ENCODE measurements at places on chromosomes 5 and 9. TPM values are rescaled to one million over a fixed set of nuclear protein-coding genes. Genes with fewer than 3 reads are reported as not detected.

- DNase-seq = no peak
Measured at GRCh38 chr9:135294836-135295235, 184.7 kb upstream of the PPP1R26 start.

GRCh38 chr9:78357165-78357873 is 60.4 kb downstream of the PSAT1 start:
- peak; percentile 54 for DNase-seq

GRCh38 chr9:34996905-34997279 is 7.3 kb downstream of the DNAJB5 start:
- peak; percentile 1 for DNase-seq

- no peak for DNase-seq
Measured at GRCh38 chr9:107285286-107285685, 2.2 kb downstream of the RAD23B start.

HMCN2 gene
- 5.2 TPM for total RNA-seq

SEMA5A gene
- 6.5 TPM for total RNA-seq

GRCh38 chr5:83687124-83687619 is 33.5 kb downstream of the HAPLN1 start:
- DNase-seq = no peak

PROB1 gene
- 1.7 TPM for total RNA-seq

DNA sequence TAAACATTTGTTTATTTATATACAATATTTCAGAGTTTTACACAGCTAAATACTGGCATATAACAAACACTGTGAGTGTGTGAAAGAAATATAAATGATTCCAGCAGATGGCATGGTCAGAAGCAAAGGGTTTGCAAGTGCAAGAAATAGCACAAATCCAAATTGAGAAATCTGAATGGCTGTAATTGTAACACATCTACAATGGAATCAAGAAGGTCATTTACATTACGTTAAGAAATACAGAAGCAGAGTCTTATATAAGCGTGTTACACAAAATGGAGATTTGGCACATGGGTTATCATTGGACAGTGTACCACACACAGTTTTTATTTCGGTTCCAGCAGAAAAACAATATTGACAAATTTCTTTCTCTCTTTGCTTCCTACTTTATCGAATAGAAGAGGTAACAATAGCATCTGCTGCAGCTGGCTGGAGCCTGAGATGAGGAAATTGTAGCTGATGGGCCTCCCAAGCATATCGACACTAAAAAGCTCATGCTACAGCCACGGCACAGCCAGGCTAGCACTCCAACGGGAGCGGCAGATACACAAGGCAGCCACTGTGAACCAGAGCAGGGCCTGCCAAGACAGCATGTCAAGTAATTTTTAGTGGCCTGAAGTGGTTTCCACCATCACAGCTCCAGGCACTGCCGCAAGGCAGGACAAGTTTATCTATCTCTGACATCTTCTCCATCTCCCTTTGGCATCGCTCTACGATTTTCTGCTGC is 564.6 kb upstream of the DMAC1 start:
- no peak for DNase-seq

LCN15 gene
- not detected for total RNA-seq

- no peak for DNase-seq
Measured at GRCh38 chr9:5949103-5949699, 58.5 kb downstream of the MLANA start.

SMIM33 gene
- total RNA-seq = not detected

CNTNAP3 gene
- 9.9 TPM for total RNA-seq

DNA sequence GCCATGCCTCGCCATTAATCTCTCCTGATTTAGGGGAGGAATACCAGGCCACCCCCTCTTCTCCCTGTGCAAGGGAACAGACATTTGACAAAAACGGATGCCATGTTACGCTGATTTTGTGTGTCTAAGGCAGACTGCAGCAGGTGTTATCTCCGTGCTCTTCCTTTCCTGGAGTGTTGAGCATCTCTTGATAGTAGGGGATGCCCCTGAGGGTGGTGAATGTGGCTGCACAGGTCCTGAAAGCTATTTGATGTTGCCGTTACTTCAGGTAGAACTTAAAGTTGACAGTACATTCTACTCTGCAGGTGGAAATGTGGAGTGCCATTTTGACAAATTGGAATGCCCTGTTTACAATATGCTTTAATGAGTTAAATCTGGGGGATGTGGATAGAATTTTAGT is 21.5 kb downstream of the TENT4A start:
- no peak for DNase-seq

DNA sequence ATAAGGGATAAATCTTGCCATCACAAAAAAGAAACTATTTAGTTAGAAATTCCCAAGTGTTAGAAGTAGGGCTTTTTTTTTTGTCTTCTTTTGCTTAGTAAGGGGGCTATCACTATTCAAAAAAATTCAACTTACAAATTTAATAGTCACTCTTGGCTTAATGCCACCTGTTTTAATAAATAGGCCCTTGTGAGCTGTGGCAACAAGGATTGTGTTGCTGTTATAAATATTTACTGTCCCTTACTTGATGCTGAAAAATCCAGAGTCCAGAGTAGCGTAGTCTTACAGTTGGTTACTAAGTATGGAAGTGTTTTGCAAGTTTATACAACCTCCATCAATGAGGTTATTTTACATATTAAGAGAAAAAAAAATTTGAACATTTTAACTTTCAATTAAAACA is 21.4 kb upstream of the CEP78 start:
- no peak for DNase-seq

ACOT12 gene
- total RNA-seq = not detected

DNA sequence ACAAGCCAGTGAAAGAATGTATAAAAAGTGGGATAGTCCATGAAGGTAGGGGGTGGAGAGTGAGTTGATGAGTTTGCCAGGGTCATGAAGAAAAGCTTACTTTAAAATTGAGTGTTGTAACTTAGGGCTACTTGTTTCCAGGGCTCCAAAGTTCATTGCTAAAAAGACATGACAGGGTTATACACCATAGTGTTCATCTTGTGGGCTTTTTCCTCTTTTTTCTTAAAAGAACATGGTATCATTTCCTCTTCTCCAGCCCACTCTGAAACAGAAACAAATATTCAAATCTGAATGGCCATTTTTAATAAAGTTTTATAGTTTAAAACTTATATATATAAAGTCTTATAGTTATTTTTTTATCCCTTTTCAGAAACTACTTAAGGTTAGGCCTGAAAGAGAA is 115.7 kb upstream of the SMC2 start:
- DNase-seq = no peak

- no peak for DNase-seq
Measured at GRCh38 chr5:36304095-36304805, 2.5 kb upstream of the RANBP3L start.

CYSRT1 gene
- total RNA-seq = 0.83 TPM

- no peak for DNase-seq
Measured at GRCh38 chr5:57843059-57843367, 360.4 kb upstream of the ACTBL2 start.

PAX5 gene
- total RNA-seq = 1.7 TPM

DDX4 gene
- total RNA-seq = not detected

DNA sequence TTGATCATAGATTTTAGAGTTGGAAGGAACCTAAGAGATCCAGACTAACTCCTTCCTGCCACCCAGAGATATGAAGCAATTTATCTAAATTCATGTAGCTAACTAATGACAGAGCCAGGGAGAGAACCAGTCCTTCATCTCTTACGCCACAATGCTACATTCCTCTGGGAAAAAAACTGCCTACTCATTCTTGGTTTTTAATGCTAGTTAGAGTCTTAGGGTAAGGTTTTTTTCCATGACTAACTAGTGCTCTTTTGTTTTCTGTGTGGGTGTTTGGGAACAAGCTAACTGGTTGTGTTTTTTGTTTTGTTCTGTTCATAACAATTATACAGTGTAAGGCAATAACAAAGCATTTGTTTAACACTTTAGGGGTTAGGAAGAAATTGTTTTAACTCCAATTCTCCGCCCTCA is 52.4 kb downstream of the SLC44A1 start:
- DNase-seq = no peak

DNA sequence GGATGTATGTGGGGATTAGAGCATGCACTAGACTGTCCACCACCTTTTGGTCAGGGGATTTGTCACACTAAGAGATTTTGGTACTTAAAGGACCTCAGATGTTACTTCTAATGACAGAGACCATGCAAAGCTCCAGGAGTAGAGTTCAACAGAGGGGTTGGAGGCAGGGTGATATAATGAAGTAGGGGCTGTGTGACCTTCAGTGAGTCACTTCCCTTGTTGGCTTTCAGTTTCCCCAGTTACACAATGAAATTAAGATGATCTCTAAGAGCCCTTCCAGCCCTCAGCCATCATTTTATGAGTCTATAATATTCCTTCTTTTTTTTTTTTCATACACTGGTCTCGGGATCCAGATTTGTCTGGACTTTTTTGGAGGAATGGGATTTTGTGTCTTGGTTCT is 26.8 kb downstream of the GLRA1 start:
- no peak for DNase-seq

GRCh38 chr9:1997646-1998045 is 17.5 kb upstream of the SMARCA2 start:
- no peak for DNase-seq

DNA sequence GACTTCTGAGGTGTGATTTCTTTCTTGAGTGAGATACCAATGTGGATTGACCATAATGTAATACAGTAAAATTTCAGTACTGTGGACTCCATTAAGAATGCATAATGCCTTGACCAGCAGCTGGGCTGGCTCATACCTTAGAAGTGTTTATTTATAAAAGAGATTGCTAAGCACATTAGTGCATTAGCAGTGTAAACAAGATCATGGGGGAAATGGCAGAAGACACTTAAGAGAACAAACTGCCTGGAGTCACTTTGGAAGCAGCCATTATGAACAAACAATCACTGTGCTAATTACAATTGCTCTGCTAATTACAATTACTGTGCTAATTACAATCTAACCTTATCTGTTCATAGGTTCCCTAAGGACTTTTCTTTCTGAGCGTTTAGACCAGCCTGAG is 104.2 kb downstream of the TRIM32 start:
- no peak for DNase-seq

TJP2 gene
- total RNA-seq = 128 TPM

GRCh38 chr5:158100373-158100888 is 241.5 kb upstream of the CLINT1 start:
- no peak for DNase-seq

DNA sequence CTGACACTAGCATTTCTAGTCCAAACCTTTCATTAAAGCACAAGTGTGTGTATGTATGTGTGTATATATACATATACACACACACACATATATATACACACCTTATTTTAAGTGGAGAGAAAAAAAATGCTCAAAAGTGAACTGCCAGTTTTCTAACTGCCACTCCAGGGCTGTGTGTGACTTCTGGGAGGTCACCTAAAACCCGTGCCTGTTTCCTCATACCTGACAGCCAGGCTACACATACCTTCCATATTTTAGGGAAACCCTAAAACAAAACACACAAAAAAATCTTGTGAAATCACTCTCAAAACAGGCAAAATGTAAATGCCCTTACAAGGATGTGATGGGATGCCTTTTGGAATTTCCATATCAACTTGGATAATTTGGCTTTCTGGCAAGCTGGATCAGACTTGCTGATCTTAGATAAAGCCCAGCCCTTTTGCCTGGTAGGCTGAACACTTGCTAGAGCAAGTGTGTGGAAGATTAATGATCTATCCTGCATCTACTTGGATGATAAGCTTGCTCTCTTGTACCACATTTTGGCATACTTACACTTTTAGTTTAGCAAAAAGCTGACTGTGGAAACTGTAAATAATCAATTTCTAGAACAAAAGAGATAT is 127.8 kb downstream of the GNAQ start:
- no peak for DNase-seq

DNA sequence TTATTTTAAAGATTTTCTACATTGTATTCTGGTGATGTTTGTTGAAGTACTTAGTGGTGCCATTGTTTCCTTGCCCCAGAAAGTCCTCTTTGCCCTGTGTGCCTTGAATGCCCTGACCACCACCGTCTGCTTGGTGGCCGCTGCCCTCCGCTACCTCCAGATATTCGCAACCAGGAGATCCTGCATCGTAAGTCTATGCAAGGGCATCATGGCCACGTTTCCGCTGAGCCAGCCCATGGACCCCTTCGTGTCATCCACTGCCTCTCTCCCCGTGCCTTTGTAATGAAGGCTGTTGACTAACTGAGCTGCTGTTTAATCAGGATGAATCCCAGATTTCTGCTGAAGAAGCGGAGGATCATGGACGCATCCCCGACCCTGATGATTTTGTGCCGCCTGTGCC is 52.3 kb downstream of the ENTREP1 start:
- no peak for DNase-seq

DNA sequence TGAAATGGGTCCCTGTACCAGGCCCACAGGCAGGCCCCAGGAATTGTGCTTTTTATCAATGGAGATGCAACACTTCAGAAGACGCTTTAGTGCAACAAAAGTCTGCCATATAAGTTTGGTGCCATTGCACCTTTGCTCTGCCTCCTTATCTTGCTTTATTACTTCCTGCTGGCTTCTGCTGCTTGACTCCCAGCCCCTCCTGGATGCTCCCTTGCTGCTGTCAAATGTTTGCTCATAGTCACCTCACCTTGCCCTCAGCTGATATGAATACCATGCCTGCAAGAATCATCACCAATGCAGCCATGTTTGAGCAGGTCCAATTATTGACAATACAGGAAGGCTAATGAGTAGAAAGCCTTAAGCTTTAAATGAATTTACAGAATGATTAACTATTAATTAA is 25.4 kb downstream of the MEGF10 start:
- DNase-seq = no peak

SEMA4D gene
- 23.6 TPM for total RNA-seq

SLCO6A1 gene
- total RNA-seq = not detected

BTNL8 gene
- total RNA-seq = 0.21 TPM

DNA sequence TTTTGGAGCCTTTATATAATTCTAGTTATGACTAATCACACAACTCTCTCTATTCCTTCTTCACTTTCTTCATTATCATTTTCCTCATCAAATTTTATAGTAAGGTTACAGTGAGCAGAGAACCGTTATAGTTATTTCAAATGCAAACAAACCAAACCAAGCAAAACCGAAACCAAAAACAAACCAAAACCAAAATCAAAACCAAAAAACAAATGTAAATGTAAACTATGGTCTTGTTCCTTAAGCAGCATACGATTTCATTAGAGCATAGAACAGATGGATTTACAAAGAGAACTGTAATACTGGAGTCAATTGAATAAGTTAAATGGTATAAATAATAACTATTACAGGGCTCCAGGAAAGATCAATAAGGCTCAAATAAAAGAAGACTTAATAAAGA is 447.1 kb downstream of the LRRC70 start:
- DNase-seq = no peak

DNA sequence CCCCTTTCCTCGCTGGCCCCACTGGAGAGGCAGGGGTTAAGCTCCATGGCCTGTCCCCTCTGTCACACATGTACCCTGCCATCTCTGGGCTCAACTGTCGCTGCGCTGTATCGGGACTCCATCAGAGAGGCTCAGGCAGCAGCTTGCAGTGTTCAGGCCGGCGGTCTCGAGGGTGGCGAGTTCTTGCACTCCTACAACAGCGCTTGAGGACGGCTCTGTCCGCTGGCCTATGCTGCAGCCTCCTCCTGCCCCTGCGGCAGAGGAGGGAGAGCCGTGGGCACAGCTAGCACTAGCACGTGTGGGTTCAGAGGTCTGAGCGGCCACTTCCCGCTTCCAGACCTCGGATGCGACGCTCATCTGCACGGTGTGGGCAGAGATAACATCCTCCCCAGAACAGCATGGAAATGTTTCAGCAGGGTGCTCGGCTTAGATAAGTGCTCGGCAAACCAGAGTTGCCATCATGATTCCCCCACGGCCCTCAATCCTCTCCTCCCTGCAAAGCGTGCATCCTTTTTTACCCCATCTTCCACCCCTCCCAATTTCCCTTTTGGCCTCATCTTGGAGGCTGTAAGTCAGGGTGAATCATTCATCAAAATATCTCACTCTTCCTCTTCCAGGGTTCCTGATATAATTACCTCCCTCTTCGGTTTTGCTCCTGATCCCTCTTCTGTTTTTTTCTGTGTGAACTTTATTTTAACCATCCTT is 41.9 kb upstream of the FUBP3 start:
- peak; percentile 45 for DNase-seq
